ENCODE measurements at places on chromosomes 4 and X. TPM values are rescaled to one million over a fixed set of nuclear protein-coding genes. Genes with fewer than 3 reads are reported as not detected.

The NXF2B gene
- 0.31 TPM for total RNA-seq

The VEGFC gene
- 0.94 TPM for total RNA-seq

The SLC49A3 gene
- total RNA-seq: 0.31 TPM

The HPGDS gene
- total RNA-seq: 1.3 TPM

The TEX13B gene
- not detected for total RNA-seq

The RAB33A gene
- total RNA-seq: 29.1 TPM

The GPRIN3 gene
- 35.1 TPM for total RNA-seq

The CDS1 gene
- 6.3 TPM for total RNA-seq

The WNK3 gene
- total RNA-seq: 61.3 TPM

The PPEF2 gene
- not detected for total RNA-seq

The OTUD6A gene
- total RNA-seq: not detected

The NOCT gene
- total RNA-seq: 22.2 TPM

The TEX13C gene
- not detected for total RNA-seq

The ENOPH1 gene
- total RNA-seq: 79.2 TPM

The CNKSR2 gene
- total RNA-seq: 243 TPM

The LGI2 gene
- 3.1 TPM for total RNA-seq

The FBXW7 gene
- total RNA-seq: 281 TPM

The ASB11 gene
- not detected for total RNA-seq

The TRAM1L1 gene
- total RNA-seq: 21.6 TPM

The FRG2 gene
- total RNA-seq: not detected

The STARD8 gene
- 2.2 TPM for total RNA-seq

The CD38 gene
- 9.1 TPM for total RNA-seq

The TMSB15B gene
- total RNA-seq: 49.1 TPM

The NKX1-1 gene
- total RNA-seq: not detected

The MBTPS2 gene
- total RNA-seq: 16.3 TPM
